Thoracic aorta (tissue), 2 donors: ENCODE measurements at places on chromosomes 5 and 9.

DNA sequence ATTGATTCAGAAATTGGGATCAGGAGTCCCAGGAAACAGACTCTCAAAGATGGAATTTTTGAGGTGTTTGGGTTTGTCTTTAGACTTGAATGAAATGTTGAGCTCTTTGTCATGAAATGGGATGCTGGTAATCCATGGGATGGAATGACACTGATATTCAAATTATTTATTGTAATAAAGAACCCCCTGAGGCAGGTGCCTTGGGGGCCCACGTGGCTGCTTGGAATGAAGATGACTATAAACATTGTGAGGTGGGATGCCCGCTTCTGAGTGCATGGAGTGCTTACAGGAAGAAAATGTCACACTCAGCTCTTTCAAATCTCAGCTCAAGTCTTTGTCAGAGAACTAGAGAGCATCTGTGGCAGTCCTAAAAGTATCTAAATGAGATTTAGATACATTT is 9.6 kb upstream of the C1QTNF2 start:
- H3K36me3 ChIP-seq: no peaks in the 10 kb centered on the region
- H3K4me3 ChIP-seq: no peak overlapping the region
- DNase-seq: no peak
- H3K4me1 ChIP-seq: no peaks in the 10 kb centered on the region
- no peaks in the 10 kb centered on the region for H3K27me3 ChIP-seq

- no peak overlapping the region for H3K4me3 ChIP-seq
- no peaks in the 10 kb centered on the region for H3K27me3 ChIP-seq
- H3K27ac ChIP-seq: no peak overlapping the region
- no peaks in the 10 kb centered on the region for H3K4me1 ChIP-seq
- H3K36me3 ChIP-seq: no peaks in the 10 kb centered on the region
Measured at GRCh38 chr5:40813698-40814281, 15.6 kb upstream of the PRKAA1 start.

- H3K27ac ChIP-seq: no peak overlapping the region
- H3K36me3 ChIP-seq: no peaks in the 10 kb centered on the region
- no peak for DNase-seq
- no peaks in the 10 kb centered on the region for H3K4me1 ChIP-seq
Measured at GRCh38 chr9:68714416-68715180, 9.6 kb downstream of the PIP5K1B start.

DNA sequence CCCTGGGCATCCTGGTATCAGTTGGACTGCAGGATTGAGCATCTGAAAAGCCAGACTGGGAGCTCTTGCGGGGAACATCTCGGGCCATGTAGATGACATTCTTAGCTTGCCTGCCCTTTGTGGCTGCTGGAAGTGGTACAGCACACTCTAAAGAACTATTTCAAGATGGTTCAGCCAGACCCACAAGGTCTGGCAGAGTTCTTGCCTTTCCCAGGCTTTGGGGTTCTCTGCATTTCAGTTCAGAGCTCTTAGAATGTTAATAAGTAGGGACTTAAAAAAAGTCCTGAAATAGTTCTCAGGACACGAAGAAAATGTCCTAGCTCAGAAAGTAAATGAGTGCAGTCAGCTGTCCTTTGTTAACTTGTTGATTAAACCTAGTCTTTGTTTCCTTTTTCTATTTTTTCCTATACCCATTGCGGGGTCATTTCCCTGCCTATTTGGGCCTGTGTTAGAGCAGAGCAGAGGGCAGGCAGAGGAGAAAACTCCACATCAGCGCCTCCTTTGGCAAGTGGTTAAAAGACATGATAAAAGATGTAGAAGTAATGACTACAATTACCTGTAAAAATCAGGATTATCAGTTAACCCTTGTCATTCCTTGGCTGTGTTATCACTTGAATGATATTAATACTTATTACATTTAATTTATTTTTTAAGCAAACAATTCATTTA is 291.5 kb downstream of the ZSWIM6 start:
- no peak for DNase-seq
- peaks cover 46% of the 10 kb centered on the region for H3K4me1 ChIP-seq
- H3K27ac ChIP-seq: no peak overlapping the region
- no peaks in the 10 kb centered on the region for H3K36me3 ChIP-seq
- H3K4me3 ChIP-seq: no peak overlapping the region

GRCh38 chr9:3330792-3331420 is 194.9 kb downstream of the RFX3 start:
- no peak for DNase-seq
- H3K27ac ChIP-seq: no peak overlapping the region
- H3K4me3 ChIP-seq: no peak overlapping the region

- H3K36me3 ChIP-seq: no peaks in the 10 kb centered on the region
- H3K27ac ChIP-seq: no peak overlapping the region
- H3K4me1 ChIP-seq: no peaks in the 10 kb centered on the region
- H3K27me3 ChIP-seq: no peaks in the 10 kb centered on the region
- no peak for DNase-seq
Measured at GRCh38 chr9:133854048-133854447, 115.9 kb upstream of the SARDH start.

- no peaks in the 10 kb centered on the region for H3K4me1 ChIP-seq
- no peak overlapping the region for H3K27ac ChIP-seq
- H3K27me3 ChIP-seq: no peaks in the 10 kb centered on the region
- H3K36me3 ChIP-seq: no peaks in the 10 kb centered on the region
Measured at GRCh38 chr9:91376239-91376638, 14.5 kb upstream of the AUH start.

DNA sequence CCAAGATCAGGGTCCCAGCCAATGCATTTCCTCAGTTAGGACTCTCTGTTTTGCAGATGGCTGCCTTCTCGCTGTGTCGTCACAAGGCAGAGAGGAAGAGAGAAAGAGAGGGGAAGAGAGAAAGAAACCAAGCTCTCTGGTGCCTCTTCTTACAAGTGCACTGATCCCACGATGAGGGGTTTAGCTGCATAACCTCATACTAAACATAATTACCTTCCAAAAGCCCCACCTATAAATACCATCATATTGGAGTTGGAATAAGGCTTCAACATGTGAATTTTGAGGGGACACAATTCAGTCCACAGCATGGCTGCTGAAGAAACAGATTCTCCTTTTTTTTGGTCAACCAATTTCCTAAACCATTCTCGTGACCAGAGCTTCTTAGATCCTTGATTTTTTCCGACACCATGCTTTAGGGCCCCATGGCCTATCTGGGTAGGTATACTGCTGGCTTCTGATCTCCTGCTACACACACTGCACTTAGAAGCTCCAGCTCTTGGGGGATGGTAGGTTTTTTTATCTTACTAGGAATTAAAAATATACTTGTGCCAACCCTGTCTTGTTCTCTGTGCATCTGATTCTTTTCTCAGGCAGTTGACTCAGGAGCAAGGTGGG is 5.1 kb downstream of the CAMK4 start:
- DNase-seq: no peak
- H3K4me3 ChIP-seq: no peak overlapping the region
- peaks cover 9% of the 10 kb centered on the region for H3K4me1 ChIP-seq

- H3K27me3 ChIP-seq: no peaks in the 10 kb centered on the region
- H3K27ac ChIP-seq: no peak overlapping the region
- H3K4me3 ChIP-seq: no peak overlapping the region
- H3K4me1 ChIP-seq: peaks cover 3% of the 10 kb centered on the region
- no peaks in the 10 kb centered on the region for H3K36me3 ChIP-seq
- no peak for DNase-seq
Measured at GRCh38 chr9:21153336-21154017, 11.8 kb upstream of the IFNW1 start.

DNA sequence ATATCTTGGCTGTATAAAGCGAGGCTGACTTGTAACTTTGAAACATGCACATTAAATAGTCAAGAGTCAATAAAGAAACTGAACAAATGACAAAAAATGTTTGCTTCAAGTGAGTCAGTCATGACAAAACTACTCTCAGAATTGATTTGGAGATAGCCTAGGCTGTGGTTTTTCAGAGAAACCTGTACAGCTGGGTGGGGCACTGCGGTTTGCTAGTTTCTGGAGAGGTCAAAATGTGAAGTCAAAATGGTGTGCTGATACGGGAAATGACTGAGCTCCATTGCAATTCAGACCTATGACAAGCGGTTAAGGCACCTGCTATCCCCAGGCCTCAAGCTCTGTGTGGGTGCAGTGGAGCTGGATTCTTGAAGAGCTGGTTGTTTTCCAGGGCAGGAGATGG is 10.3 kb upstream of the CD180 start:
- no peaks in the 10 kb centered on the region for H3K4me1 ChIP-seq
- H3K27ac ChIP-seq: no peak overlapping the region
- no peak overlapping the region for H3K4me3 ChIP-seq
- no peak for DNase-seq
- no peaks in the 10 kb centered on the region for H3K36me3 ChIP-seq

DNA sequence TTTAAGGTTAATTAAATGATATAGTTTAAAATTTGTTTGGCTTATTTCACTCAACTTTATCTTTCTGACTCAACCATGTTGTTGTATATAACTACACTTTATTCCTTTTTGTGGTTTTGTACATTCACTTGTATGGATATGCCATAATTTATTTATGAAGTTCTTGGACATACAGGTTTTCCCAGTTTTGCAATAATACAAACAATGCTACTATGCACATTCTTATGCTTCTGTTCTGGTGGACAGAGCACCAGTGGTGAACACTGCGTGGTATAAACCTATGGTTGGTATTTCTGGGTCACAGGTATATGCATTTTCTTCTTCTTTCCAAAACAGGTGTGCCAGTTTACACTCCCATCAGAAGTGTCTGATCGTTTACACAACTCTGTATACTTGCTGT is 35.7 kb upstream of the TRIM14 start:
- no peak for DNase-seq
- no peak overlapping the region for H3K27ac ChIP-seq
- no peaks in the 10 kb centered on the region for H3K27me3 ChIP-seq

DNA sequence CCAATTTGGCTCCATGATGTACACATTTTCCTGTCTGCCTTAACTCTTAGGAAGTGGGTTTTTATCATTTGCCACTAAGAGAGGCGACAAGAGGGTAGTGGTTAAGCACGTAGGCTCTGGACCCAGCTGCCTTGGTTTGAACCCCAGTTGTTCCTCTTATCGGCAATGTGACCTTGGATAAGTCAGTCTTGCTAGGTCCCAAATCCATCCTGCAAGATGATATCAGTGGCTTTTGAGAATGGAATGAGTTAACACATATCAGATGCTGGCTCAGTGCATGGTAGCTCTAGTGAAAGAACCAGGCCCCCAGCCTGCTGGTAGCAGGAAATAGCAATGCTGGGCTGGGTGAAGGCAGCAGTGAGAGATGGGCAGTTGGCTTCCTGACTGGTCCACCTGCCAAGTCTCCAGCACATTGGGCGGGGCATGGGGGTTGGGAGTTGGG is 72.5 kb downstream of the STK10 start:
- H3K36me3 ChIP-seq: no peaks in the 10 kb centered on the region
- H3K4me1 ChIP-seq: peaks cover 18% of the 10 kb centered on the region
- H3K27me3 ChIP-seq: no peaks in the 10 kb centered on the region
- H3K27ac ChIP-seq: no peak overlapping the region
- DNase-seq: no peak

DNA sequence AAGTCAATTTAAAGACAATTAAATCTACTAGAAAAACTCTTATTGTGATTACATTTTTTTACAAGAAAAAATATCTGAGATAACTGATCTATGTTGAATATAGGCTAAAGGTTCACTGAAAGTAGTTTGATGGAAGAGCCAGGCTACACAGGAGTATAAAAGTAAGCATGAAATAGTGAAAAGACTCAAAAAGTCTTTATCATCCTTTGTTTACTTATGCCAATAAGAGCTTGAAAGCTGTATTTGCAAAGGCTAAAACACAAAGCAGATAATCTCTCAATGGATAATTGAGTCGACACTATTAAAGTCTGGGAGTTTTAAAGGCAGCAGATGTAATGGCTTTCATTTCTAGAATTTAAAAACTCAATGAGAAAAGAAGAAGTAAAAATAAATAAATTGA is 42.0 kb downstream of the SSBP2 start:
- H3K4me3 ChIP-seq: no peak overlapping the region
- peaks cover 4% of the 10 kb centered on the region for H3K4me1 ChIP-seq
- no peaks in the 10 kb centered on the region for H3K36me3 ChIP-seq
- H3K27ac ChIP-seq: no peak overlapping the region
- no peak for DNase-seq
- no peaks in the 10 kb centered on the region for H3K27me3 ChIP-seq

GRCh38 chr5:172905346-172906140 is 53.7 kb upstream of the RPL26L1 start:
- H3K36me3 ChIP-seq: no peaks in the 10 kb centered on the region
- no peaks in the 10 kb centered on the region for H3K27me3 ChIP-seq
- peaks cover 78% of the 10 kb centered on the region for H3K4me1 ChIP-seq
- peak overlapping the region; percentile 41 for H3K4me3 ChIP-seq

DNA sequence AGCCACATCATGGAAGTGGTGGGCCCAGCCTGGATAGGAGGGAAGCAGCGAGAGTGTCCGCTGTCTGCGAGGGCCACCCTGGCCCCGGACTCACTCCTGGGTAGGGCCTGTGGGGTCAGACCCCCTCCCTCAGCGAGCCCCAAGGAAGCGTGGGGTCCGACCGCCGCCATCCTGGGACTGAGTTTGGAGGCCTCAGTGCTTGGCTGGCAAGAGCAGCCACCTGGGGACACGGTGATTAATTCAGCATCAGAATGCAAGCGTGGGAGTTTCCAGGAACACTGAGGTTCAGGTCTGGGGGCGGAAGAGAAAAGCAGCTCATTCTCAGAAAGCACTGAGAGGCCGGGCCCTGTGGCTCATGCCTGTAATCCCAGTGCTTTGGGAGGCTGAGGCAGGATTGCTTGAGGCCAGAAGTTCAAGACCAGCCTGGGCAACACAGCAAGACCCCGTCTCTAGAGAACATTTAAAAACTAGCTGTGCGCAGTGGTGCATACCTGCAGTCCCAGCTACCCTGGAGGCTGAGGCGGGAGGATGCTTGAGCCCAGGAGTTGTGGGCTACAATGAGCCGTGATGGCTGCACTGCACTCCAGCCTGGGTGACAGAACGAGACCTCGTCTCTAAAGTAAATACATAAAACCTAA is 18.3 kb upstream of the CAMSAP1 start:
- no peak for DNase-seq
- H3K4me1 ChIP-seq: no peaks in the 10 kb centered on the region
- H3K27me3 ChIP-seq: no peaks in the 10 kb centered on the region
- H3K4me3 ChIP-seq: no peak overlapping the region

- no peak for DNase-seq
- H3K27me3 ChIP-seq: no peaks in the 10 kb centered on the region
- no peak overlapping the region for H3K4me3 ChIP-seq
- H3K27ac ChIP-seq: peak overlapping the region; percentile 46
- H3K36me3 ChIP-seq: no peaks in the 10 kb centered on the region
Measured at GRCh38 chr5:14829396-14829795, 42.2 kb downstream of the ANKH start.

- H3K4me1 ChIP-seq: no peaks in the 10 kb centered on the region
- no peak overlapping the region for H3K4me3 ChIP-seq
- no peaks in the 10 kb centered on the region for H3K27me3 ChIP-seq
- H3K36me3 ChIP-seq: no peaks in the 10 kb centered on the region
- H3K27ac ChIP-seq: no peak overlapping the region
- DNase-seq: no peak
Measured at GRCh38 chr9:82716821-82717220, 346.1 kb downstream of the RASEF start.
